ENCODE measurements at places on chromosomes 5 and 9.

DNA sequence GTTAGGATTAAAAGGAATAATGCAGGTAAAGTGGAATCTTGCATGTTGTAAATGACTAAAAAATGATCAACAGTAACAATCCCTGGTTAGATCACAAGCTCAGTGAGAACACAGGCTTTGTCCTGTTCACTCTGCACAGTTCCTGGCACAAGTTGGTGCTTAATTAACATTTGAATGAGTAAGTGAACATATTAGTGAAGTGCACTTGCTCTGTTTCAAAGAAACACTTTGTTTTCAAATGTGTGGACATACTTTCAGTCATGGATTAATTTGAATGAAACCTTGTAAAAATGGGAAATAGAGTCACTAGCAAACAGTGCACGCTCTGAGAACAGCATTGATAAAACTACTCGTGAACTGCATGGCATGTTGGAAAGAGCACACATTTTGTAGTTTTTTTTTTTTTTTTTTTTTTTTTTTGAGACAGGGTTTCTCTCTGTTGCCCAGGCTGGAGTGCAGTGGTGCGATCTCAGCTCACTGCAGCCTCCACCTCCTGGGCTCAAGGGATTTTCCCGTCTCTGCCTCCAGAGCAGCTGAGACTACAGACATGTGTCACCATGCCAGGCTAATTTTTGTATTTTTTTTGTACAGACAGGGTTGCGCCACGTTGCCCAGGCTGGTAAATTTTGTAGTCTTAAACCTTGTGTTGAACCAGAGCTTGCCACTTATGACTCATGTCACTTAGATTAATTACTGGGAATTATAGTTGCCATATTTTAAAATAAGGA is 159.9 kb downstream of the LURAP1L start:
- DNase-seq: no peak

GRCh38 chr9:129506892-129507291 is 114.0 kb downstream of the C9orf50 start:
- DNase-seq: no peak

DNA sequence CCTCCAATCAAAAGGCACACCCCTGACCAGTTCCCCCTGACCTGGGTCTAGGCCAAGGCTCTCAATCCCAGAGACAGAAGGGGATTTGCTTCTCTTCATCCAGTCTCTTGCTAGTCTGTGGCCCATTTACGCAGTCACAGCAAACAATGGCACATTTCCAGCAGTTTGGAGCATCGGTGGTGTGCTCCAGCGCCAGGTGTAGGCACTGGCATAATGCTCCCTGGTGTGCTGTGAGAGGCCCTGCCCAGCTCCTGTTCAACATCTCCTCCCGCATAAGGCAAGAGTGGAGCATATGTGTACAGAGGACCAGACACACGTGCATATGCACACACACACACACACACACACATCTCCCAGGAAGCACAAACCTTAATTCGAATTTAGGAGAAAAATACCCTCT is 79.5 kb upstream of the ERCC6L2 start:
- DNase-seq: no peak

DNA sequence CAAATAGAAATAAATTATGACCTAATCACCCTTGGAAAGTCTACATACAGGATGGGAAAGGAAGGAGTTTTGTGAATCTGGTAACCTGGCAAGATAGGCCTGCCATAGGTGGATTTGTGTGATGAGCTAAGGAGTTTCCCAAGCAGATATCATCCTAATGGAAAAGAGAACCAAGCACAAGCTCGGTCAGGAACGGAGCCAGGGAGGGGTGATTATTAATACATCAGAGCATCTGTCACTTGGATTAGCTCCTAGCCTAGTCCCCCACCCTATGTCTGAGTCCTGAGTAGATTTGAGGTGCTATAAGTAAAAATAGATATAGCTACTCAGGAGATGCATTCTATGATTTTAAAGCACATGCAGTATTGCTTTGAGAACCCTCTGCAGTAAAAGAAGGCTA is 57.3 kb upstream of the SMARCA2 start:
- DNase-seq: no peak

- no peak for DNase-seq
Observed at GRCh38 chr9:16530669-16531642, 339.5 kb downstream of the BNC2 start.

- DNase-seq: no peak
Observed at GRCh38 chr5:56310711-56311204, 77.6 kb upstream of the ANKRD55 start.

DNA sequence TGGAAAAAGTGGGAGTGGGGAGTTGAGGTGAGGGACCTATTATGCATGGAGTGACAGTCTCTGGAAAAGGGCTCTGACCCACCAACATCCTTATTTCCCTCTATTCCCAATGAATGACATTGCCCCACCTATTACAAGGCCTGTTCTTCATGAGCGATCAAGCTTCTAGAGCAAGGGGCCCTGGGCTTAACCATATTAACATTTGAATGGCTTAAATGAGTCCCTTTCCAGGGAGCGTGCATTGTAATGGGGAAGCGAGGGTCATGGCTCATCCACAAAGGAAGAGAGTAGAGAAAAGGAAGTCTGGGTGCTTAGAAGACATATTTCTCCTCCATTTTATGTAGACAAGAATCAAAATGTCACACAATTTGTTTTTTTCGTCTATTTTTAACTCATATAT is 255.5 kb downstream of the CAAP1 start:
- no peak for DNase-seq

DNA sequence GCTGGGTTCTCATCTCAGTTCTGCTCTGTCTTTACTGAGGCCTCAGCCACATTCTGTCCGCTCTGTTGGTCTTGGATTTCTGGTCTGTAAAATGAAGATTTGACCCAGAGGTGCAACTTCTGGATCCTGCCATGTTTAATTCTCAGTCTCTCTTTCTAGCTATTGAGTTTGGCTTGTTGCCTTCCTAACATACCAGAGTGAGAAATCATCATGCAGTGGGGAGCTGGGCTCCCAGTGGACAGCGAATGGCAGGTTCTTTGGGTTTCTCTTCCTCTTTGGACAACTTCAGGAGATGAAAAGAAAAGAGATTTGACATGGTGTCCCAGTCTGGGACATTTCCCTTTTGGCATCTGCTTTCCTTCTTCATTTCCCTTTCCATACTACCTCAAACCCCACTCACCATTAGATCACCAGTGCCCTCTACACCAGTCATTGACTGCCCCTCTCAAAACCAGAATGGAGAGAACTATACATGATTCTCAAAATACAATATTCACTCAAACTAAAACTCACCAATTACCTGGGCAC is 334.7 kb downstream of the ACTL7B start:
- no peak for DNase-seq

- DNase-seq: no peak
Observed at GRCh38 chr9:97272072-97272471, 35.4 kb upstream of the CCDC180 start.

DNA sequence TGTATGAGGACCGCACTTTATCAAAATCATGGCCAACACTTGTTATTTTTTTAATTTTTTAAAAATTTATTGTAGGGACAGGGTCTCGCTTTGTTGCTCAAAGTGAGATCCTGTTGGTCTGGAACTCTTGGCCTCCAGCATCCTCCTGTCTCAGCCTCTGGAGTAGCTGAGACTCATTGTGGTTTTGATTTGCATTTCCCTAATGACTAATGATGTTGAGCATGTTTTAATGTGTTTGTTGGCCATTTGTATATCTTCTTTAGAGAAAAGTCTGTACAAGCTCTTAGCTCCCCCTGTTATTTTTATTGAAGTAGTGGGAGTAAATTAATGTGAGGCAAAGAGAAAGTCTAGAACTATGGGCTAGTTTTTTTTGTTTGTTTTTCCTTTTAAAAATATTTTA is 1.6 kb upstream of the RPS6 start:
- no peak for DNase-seq

- no peak for DNase-seq
Observed at GRCh38 chr5:62283005-62283404, 23.0 kb upstream of the KIF2A start.

All from Panc1 (cell line).